MM.1S (cell line): ENCODE measurements at places on chromosomes 1 and 21.

DNA sequence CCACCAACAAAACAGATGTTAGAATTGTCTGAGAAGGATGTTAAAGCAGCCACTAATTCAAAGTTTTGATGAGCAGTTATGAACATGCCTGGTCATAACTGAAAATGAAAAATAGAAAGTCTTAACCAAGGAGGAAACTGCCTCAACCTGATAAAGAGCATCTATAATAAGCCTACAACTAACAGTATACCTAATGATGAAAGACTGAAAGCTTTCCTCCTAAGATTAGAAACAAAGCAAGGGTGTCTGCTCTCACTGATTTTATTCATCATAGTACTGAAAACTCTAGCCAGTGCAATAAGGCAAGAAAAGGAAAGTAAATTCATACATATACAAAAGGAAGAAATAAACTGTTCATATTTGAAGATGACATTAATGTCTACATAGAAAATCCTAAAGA, 82.0 kb downstream of the KCNK1 start:
- DNase-seq = peak; percentile 27

DNA sequence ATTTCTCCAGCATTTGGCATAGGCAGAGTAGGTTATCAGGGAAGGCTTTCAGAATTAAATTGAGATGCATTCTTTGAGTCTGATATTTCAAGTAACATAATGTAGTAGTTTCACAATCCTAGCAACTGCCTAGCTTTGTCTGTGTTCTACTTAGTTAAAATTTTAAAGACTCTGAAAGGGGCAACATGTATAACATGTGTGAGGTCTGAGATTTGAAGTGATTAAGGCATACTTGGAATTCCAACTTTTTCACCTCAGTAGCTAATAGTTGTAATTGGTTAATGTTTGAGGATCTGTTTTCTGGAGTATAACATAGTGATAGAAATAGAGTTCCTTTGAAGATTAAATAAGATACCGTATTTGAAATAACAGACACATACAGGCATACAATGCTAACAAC, 335.2 kb upstream of the BEND5 start:
- no peak for DNase-seq

GRCh38 chr1:61337981-61338848, 255.9 kb downstream of the NFIA start:
- DNase-seq = no peak

DNA sequence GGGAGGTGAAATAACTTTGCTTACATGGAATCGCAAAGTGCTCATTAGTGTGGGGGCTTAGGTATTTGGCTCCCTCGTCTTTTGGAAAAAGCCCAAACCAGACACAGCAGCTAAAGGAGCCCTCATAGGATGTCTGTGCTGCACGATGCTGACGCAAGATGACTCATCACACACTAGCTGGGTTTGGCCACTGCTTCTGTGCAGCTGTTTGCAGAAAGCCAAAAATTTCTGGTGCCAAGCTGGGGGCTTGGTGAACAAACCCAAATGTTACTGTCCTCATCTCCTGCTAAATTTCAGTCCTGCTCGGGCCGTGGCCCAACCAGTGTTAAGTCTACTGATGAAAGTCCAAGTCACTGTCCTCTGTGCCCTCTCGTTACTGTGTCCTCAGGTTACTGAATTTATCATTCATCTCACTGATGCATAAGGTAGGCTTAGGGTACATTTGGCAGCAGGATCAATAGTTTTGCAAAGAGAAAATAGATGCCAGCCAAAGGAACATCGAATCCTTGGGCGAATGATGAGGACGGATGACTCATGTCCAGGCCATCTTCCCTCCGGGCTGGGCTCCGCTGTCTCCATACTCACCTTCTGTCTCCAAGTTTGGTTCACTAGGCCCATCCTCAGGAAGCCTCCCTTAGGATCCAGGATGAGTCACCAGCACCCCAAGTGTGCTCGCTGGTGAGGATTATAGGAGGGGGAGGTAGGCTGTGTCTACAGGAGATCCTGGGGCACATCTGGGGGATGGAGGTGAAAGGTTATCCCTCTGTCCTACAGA, 177.7 kb downstream of the ADSS2 start:
- no peak for DNase-seq

GRCh38 chr1:236774926-236775325, 20.2 kb upstream of the MTR start:
- DNase-seq = no peak

GRCh38 chr1:211237579-211237978, 21.6 kb upstream of the RCOR3 start:
- DNase-seq = no peak

GRCh38 chr1:59498640-59499039, 201.7 kb downstream of the FGGY start:
- no peak for DNase-seq

GRCh38 chr1:160238408-160238807, 23.9 kb downstream of the DCAF8 start:
- DNase-seq = no peak

DNA sequence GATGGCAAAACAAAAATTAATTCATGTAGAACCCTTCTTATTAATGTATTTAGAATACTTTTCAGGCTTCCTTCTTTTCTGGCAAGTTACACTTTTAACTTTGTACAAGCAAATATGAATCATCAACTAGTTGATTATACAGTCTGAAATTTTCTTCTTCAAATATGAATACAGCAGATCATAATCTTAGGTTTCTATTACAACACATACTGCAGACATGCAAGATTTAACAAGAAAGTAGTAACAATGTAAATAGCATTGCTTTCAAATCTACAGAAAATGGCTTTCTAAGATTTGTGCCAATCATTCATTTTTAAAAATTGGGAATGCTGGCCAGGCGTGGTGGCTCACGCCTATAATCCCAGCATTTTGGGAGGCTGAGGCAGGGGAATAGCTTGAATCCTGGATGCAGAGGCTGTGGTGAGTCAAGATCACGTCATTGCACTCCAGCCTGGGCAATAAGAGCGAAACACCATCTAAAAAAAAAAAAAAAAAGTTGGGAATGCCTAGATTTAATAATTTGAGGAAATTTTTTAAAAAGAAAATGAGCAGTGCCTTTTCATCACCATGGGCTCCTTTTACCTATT, 68.4 kb upstream of the DPYD start:
- no peak for DNase-seq

DNA sequence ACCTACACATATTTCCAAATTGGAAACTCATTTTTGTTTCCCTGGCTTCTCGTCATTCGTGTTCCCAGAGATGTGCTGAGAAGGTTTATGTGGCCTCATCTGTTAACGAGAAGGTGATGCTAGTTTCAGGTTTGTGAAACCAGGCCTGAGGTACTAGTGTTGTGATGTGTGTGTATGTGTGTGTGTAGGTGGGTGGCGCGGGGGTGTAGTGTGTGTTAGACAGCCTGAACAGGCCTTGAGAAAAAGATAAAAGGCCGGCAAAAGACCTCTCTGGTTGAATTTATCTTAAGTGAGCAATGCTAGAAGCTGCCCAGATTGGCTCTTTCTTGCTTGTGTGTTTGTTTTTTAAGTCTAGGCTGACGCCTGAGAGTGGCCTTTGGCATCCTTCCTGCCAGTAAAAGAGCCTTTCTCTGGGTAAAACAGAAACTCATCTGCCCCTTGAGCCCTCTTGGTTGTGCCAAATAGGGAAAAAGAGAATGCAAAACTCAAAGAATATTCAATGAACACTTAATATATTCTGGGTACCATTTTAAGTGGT, 65.8 kb upstream of the HSD17B7 start:
- no peak for DNase-seq

- DNase-seq = peak; percentile 16
Measured at GRCh38 chr1:171743081-171743870, 1.4 kb upstream of the VAMP4 start.

DNA sequence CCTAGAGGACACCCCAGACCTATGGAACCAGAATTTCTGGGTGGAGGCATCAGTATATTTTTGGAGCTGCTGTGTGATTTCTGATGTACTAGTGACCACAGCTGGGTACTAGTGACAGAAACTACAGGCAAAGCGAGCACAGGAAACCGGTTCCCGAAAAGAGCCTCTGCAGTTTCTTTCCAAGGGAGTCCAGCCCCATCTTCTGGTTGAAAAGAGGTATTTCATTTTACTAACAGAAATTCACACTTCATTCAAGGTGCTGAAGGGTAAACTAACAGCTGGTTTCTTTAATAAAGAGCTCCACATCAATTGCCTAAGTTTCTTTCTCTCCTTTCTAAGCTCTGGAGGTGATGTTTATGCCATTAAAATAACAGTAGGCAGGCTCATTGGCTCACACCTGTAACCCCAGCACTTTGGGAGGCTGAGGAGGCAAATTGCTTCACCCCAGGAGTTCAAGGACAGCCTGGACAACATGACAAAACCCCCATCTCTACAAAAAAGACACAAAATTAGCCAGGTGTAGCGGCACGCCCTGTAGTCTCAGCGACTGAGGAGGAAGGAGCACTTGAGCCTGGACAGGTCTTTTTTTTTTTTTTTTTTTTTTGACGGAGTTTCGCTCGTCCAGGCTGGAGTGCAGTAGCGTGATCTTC, 22.0 kb downstream of the THAP3 start:
- DNase-seq = peak; percentile 37

DNA sequence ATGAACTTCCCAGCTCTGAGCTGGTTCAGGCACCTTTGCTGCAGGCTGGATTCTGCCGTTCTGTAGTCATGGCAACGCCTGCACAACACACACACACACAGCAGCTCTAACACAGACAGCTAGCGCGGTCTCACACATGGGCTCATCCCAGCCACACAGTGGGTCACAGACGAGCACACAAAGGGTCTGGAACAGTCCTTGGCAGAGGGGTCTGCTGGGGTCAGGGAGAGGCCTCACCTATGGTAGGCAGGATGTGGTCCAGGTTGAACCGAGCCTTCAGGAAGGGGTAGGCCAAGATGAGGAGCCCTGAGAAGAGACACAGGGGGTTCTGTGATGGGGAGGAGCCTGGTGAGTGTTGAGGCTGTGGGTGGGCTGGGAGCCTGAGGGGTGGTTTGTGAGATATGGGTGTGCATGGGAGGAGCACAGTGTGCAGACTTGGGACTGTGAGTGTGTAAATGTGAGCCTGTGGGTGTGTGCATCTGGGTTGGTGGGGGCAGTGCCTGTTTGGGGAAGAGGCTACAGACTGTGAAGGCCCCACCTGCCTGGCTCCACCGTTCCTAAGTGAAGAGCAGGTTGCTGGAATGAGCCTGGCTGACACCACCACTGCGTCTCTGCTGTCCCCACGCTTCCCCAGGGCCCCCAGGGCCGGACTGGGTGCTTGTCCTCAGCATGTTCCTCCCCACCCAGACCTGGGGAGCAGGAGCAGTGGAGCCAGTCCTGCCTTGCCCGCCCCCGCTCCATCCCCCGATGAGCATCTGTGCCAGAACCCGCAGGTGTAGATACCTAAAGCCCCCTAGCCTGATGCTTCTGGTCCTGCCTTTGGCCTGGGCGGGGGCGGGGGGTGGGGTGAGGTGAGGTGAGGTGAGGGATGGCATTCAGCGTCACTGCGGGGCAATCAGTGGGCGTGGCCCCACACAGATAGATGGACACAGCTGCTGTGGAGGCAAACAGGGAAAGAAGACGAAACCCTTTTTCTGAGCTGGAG, 1.5 kb downstream of the KNCN start:
- no peak for DNase-seq

DNA sequence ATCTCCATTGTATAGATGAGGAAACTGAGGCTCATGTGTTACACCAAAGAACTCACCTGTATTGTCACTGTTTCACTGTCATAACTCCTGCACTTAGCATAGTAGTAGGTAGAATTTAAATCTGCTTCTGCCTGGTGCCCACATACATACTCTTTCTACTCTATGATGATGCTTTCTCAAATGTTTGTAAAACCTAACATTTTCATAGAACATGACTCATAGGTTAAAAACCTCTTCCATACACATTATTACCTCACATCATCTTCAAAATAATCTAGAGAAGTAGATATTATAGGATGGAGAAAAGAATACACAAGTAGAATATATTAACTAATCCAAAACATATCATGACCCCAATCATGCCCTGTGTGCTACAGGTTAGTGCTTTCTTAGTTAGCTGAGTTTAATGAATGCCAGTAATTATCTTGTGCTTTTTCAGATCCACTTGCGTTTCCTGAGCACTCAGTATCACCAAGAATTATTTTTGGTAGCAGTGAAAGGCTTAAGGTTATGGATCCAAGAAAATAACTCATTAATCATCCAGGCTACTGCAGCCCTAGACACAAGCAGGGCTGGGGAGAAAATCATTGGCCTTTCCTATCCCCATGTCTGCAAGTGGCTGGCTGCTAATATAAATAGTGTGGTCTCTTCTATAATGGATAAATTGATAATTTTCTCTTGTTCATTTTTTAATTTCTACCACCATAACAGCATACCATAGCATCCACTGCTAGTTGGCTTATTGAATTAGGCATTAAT, 156.9 kb downstream of the LRRC40 start:
- no peak for DNase-seq

- no peak for DNase-seq
Measured at GRCh38 chr1:180644526-180645192, 12.8 kb downstream of the XPR1 start.

- no peak for DNase-seq
Measured at GRCh38 chr1:7538849-7539768, 232.0 kb upstream of the VAMP3 start.

GRCh38 chr1:59997479-59998115, 71.0 kb upstream of the CYP2J2 start:
- no peak for DNase-seq

DNA sequence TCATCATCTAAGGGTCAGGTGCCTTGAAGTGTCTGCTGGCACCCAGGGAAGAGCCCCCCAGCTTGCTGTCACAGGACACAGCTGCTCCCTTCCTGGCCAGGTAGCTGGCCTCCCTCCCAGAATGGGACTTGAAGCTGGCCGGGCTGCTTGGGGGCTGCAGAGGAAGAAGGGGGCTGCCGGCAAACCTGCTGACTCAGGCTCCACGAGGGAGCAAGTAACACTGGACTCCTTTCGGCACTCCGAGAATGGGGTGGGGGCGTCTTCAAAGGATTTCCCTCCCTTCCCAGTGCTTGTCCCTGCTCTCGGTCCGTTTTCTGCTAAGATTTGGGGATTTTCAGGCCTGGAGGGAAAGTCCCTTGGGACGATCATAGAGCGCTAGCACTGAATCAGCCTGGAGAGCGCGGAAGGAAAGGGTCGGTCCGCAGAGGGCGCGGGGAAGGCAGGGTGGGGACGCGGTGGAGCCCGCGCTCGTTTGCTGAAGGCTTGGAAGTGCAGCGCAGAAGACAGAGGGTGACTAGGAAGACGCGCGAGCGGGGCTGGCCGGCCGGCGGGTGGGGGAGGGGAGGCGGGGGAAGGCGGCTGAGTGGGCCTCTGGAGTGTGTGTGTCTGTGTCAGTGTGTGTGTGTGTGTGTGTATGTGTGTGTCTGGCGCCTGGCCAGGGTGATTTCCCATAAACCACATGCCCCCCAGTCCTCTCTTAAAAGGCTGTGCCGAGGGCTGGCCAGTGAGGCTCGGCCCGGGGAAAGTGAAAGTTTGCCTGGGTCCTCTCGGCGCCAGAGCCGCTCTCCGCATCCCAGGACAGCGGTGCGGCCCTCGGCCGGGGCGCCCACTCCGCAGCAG, at the start of gene CSF1:
Gene CSF1 (plus strand): TSS at position 727 of the 840 bp plus-strand sequence. CDS start 175 bp downstream, outside the sequence.
- DNase-seq = no peak

- no peak for DNase-seq
Measured at GRCh38 chr21:8993284-8993942, 1528.0 kb upstream of the TPTE start.

DNA sequence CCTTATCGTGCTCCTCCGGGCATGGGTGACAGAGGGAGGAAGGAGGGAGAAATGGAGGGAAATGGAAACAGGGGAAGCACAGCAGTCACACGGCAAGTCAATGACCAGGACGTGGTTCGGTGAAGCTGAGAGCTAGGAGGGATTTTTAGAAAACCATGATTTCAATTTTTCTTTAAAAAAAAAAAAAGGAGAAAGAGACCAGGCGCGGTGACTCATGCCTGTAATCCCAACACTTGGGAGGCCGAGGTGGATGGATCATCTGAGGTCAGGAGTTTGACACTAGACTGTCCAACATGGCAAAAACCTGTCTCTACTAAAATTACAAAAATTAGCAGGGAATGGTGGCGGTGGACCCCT, 776 bp upstream of the TNFRSF9 start:
- DNase-seq = no peak
